ENCODE measurements at places on chromosomes 11 and 22.

- no peak for DNase-seq
These were observed 1.2 kb downstream of the SLC37A4 start for GRCh38 chr11:119029340-119030028.

DNA sequence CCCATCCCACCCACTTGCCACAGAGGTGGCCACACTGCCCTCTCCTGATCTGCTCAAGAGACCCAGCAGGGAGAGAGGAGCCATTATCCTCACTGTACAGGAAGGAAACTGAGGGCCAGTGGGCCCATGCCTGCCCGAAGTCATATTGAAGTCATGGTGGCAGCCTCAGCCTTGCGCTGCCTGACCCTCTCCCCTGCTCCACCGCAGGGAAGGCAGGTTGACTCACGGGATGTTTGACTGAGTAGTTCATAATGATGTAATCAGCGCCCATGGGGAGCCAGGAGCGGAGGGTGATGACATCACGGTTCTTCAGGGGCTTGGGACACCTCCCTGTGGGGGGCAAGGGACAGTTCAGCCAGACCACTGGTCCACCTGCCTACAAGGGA lies 6.1 kb upstream of the ARAP1 start:
- no peak for DNase-seq

- no peak for DNase-seq
These were observed 134.2 kb downstream of the RBFOX2 start for GRCh38 chr22:35894464-35894878.

DNA sequence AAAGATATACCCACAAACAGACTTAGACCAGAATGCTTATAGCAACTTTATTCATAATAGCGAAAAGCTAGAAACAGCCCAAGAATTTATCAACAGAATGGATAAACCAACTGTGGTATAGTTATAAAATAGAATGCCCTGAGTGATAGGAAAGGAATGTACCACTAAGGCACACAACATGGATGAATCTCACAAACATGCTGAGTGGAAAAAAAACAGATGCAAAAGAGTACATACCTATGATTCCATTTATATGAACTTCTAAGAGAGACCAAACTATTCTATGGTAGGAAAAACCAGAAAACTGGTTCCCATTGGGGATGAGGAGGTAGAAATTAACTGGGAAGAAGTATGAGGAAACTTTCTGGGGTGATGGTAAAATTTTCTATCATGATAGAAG lies 40.4 kb upstream of the GRIK4 start:
- DNase-seq = no peak

GRCh38 chr22:21642584-21643448 lies 714 bp downstream of the SDF2L1 start:
- peak; percentile 38 for DNase-seq

DNA sequence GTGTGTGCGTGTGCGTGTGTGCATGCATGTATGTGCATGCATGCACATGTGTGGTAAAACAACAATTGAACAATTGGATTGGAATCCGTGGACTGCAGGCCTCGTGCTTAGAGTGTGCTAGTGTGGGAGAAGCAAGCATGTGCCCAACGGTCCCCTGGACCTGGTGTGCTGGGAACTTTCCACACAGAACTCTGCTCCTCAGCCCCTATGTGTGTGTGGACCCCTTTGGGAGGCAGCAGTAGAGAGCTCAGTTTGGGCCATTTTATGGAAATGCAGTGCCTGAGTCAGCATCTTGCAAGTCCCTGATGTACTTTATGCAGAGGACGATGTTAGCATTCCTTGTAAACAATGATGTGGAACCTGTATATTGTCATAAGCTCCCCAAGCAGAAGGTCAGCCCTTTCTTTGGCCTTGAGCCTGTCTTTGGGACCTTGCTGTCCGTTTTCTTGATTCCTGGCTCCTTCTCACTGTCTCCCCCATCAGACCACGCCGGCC lies 167.3 kb downstream of the TBC1D22A start:
- DNase-seq = no peak

GRCh38 chr11:12269446-12270214 lies 107.7 kb upstream of the PARVA start:
- DNase-seq = no peak

DNA sequence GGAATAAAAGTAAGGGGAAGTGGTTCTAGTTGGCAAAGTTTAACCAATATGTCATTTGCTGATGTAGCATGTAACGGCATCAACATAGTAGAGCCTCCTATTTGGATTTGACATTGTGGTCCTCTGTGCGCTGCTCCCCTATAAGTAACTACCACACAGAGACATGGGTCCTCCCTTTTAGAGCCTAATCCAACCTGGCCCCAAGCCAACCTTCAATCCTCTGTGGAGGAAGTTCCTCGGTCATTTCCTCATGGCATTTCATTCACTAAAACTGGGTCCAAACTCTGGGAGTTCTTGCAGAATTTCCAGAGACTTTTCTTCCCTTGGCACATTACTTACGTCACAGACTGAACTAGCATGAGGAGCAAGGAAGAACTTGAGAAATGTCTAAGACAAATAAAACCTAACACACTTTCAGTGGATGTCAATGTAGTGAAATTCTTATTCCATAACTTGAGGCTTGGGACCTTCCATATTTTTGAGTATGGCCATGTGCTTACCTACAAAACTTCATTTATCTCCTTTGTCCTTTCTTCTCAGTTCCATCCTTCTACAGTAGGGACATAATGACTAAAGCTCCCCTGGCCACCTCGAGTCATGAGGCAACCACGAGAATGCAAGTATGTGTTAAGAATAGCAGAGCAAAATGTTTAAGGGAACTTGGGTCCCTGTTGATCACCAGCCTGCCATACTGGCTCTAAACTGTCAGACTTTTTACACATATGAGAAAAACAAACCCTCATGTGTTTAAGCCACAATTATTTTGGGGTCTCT lies 34.7 kb downstream of the MMP20 start:
- DNase-seq = no peak

DNA sequence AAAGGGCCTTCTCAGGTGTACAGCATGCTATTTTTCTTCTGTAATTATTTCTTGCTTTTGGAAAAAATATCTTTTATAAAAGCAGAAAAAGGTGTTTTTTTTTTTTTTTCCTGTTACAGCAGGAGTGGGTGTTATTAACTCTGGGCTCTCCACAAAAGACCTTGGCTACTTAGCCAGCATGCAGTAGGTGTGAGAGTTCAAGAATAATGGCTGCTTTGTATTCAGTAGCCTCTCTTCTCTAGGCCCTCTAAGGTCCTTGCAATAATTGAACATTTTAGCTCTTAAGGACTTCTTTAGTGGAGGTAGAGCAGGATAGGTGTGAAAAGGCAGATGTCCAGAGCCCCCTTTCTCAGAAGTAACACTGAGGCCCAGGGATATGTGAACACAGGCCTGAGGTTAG lies 3.4 kb downstream of the ELF5 start:
- DNase-seq = no peak

GRCh38 chr11:113351068-113351450 lies 36.5 kb upstream of the ANKK1 start:
- DNase-seq = no peak

- DNase-seq = no peak
These were observed 94.6 kb upstream of the NARS2 start for GRCh38 chr11:78669249-78669648.

GRCh38 chr11:36558571-36559413 lies 9.0 kb upstream of the RAG1 start:
- no peak for DNase-seq

DNA sequence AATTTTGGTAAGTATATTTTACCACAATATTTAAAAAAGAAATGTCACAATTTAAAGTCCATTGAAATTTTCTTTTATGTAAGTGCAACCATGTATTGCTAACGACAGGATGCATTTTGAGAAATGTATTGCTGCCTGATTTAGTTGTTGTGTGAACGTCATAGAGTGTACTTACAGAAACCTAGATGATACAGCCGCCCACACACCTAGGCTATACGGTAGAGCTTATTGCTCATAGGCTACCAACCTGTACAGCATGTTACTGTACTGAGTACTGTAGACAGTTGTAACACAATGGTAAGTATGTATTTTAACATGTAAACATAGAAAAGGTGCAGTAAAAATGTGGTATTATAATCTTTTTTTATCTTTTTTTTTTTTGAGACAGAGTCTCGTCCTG lies 48.1 kb downstream of the CBL start:
- DNase-seq = no peak

DNA sequence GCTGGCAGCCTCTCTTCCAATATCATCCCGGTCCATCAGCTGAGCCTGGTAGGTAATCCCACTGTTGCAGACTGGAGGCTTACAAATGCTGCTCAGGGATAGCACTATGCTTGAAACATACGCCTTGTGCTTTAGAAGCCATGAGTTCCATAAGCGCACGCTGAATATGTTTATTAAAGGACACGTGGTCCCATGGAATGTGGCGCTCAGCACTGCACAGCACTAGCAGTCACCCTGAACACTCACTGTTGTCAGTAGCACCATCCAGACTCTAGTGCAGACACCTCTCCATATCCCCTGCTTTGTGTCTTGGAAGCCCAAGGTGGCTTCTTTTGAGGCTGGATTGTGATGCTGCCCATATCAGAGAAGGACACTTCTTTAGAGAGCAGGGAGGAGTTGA lies 120.9 kb downstream of the MAML2 start:
- no peak for DNase-seq

GRCh38 chr11:108824545-108824944 lies 159.7 kb downstream of the DDX10 start:
- DNase-seq = no peak

DNA sequence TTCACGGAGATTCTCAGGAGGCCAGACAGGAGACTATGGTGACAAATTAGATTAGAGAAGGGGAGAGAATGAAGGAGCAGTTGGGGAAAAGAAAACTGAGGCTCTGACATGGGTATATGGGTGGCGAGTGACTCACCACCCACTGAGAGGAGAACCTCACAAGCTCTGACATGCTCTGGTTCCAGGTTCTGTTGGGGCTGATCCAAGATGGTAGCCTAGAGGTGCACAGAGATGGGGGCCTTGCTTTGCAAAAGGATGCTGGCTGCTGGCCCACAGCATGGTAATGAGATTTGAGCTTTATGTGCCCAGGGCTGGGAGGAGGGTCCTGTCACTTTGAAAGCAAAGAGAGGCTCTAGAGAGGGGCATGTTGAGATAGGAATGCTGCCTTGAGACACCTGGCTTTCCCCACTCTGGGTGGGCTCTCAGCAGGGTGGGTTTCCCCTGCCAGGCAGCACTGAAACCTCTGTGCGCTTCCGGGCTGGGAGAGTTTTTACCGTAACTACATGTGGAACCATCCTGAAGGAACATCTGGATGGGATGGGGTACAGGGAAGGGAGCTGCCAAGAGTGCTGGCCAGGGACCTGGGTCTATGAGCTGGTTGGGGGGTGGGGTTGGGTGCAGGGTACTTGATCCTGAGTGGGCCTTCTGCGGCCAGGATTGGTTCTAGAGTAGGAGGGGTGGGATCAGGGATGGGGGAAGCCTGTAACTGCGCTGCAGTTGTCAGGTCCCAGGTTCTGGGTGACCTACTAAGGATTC lies 1.2 kb upstream of the GRK2 start:
- DNase-seq = no peak

DNA sequence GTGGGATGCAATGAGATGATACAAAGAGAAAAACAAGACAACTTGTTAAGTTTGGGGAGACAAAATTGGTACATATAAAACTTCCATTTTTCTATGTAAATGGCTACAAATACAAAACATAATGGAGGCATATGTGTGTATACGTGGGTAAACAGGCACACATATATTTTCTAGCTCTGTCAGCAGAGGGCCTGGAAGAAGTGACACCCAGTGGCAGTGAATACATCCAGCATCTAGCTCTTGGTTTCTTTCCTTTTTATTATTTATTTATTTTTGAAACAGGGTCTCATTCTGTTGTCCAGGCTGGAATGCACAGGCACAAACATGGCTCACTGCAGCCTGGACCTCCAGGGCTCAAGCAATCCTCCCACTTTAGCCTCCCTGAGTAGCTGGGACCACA lies 5.0 kb upstream of the RASL10A start:
- no peak for DNase-seq

- no peak for DNase-seq
These were observed 23.0 kb upstream of the TRAF6 start for GRCh38 chr11:36532941-36533601.

DNA sequence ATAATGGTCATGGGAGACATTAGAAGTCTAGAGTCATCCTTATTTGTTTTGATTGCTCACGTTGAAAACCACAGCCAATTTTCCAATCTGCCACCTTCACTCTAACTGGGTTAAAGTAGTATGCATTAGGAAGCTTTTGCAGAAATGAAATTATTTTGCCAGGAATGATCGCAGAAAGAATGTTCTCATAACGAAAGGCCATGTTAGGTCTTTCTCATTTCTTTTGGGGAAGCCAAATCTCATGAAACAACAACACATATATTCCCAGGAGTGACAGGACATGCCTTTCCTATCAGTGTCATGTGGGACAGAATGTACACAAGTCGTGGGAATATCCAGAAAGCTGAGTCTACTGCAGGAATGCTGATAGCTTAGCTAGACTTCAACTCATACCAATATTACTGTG lies 386.3 kb downstream of the AASDHPPT start:
- no peak for DNase-seq

- no peak for DNase-seq
These were observed 149.4 kb upstream of the NCAM1 start for GRCh38 chr11:112811783-112812182.

DNA sequence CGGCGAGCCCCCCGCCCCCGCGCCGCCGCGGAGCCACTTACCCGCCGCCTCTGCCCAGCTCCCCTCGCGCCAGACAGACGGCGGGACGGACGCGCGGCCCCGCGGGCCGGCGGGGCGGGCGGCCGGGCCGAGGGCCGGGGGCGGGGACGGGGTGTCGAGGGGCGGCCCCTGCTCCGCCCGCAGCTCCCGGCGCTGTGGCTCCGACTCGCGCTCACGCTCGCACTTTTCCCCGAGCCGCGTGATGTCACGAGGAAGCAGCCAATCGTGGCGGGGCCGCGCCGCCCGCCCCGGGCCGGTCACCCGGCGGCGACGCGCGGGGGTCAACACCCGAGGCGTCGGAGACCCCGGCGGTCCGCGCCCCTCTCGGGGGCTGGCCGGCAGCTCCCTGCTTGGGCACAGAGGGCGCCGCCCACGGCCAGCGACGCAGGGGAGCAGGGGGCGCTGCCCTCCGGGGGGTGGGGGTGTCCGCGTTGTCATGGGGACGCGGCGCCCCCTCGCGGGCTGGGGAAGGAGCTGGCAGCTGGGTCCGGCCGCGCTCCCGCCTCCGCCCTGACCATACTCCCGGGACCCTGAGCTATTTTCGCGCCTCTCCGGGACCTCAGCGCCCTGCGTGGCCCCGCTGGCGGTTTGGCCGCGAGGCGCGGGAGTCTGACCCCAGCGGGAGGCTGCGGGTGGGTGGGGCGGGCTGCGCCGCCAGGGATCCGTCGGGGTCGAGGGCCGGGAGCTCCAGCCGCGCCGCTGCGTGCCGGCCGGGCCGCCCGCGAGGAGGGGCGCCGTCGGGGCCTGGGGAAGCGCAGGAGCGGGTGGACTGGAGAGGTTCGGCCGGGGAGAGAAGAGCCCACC lies at the start of gene CHRM4:
CHRM4 (minus strand) TSS at position 199 of the 843 bp plus-strand sequence. CDS start 5,219 bp downstream, outside the sequence.
- peak; percentile 58 for DNase-seq

DNA sequence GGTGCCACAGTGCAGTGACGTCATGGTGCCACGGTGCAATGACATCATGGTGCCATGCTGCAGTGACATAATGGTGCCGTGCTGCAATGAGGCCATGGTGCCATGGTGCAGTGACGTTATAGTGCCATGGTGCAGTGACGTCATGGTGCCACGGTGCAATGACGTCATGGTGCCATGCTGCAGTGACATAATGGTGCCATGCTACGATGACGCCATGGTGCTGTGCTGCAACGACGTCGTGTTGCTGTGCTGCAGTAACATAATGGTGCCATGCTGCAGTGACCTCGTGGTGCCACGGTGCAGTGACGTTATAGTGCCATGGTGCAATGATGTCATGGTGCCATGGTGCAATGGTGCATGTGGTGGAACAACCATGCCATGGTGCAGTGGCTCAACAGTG lies 45.3 kb downstream of the DHCR7 start:
- DNase-seq = no peak

All from right hindlimb (tissue), 1 donor.